NCI-H2171 treated with DMSO at 0.1 percent for 48 hours (cell line): ENCODE measurements at places on chromosomes 2 and 18.

DNA sequence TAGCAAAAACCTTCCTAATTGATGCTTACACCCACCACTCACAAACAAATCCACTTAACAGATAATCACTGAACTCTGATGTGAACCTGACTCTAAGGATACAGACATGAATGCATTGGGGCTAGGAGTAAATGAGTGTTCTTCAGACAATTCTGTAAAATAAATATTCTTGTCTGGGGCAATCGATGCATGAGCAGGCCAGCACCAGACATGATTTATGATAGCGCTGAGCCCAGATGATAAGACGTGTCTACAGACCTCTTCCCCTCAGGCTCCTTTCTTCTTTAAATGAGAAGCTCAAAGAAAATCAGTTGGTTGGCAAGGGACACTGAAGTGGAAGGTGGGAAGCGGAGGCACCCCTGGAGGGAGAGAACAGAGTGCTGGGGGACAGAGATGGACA is 27.3 kb upstream of the BIN1 start:
- DNase-seq, result no peak

- no peak for DNase-seq
Observed at GRCh38 chr2:107362993-107363392, 463.7 kb upstream of the RGPD4 start.

- no peak for DNase-seq
Observed at GRCh38 chr2:29057006-29057405, 17.3 kb downstream of the PCARE start.

- no peak for DNase-seq
Observed at GRCh38 chr18:13810950-13811485, 12.9 kb upstream of the MC5R start.

- DNase-seq, result no peak
Observed at GRCh38 chr2:80392441-80392840, 87.9 kb upstream of the LRRTM1 start.

DNA sequence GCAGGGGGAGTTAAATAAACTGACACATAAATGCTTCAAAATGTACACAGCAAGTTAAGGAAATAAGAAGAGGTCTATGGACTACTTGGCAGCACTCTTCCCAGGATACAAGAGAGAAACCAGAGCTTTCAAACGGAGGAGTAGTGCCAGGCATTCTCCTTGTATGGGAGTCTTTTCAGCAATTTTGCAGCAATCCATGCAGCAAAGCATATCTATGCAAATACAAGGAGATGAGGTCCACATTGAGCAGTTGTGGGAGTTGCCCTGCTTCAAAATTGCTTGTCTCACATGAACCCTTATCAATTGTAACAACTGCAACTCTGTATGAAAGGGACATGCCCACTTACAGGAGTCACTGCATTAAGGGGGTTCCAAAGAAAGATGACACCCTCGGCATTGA is 37.8 kb downstream of the SCN9A start:
- no peak for DNase-seq

- DNase-seq, result peak; percentile 20
Observed at GRCh38 chr2:197516393-197516761, 511 bp downstream of the MOB4 start.

- DNase-seq, result no peak
Observed at GRCh38 chr18:36374262-36374661, 76.7 kb downstream of the FHOD3 start.

- peak; percentile 51 for DNase-seq
Observed at GRCh38 chr2:101812226-101812625, 114.7 kb downstream of the MAP4K4 start.

DNA sequence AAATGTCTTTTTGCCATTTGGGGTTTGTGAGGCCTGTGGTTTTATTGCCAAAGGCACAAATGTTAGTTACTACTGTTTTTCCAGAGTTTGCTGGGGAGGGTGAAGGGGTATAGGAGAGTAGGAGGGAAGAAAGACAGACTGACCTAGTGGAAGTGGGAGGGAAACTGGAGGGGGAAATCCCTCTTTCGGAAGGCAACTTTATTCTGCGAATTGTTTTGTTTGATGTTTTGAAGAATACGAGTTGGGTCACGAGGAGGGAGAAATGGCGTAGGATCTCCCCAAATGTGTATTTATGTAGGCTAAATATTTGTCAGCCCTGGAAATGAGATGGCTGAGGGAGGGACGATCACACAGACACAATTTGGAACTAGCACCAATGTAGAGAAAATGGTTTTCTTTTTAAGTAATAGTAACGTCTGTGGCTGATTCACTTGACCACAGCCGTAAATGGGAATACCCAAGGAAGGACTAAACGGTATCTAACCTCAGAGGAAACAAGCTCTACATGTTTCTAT is 172.3 kb downstream of the ICOS start:
- no peak for DNase-seq

DNA sequence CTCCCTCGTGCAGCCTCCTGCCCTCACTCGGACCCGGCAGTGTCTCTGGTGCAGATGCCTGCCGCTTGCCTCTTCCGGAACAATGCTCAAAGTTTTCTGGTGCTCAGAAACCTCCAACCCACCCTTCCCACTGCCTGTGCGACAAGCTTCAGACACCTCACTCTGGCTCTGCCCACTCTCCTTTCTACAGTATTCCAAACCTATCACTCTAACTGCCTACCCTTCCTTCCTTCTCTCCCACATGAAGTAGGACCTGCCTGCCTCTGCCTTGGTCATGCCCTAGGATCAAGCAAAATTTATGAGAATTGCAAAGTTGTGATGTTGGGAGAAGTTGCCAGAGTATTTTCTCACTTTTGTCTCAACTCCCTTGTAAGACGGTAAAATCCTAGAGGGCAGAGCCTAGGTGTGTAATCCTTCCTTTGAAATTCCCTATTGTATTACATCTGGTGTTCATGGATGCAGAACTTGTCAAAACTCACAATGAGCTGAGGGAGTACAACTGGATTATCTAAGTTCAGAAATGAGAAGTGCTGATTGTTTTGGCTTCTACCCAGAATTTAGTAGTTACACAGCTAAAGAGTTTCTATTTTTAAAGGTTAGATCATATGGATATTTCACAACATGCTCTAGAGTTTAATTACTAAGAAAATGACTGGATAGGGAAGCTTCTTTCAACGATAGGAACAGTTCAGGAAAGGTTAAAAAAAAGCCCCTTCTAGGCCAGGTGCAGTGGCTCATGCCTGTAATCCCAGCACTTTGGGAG is 7.2 kb downstream of the NPC1 start:
- DNase-seq, result no peak

- DNase-seq, result no peak
Observed at GRCh38 chr2:38626326-38627035, 23.8 kb upstream of the HNRNPLL start.

DNA sequence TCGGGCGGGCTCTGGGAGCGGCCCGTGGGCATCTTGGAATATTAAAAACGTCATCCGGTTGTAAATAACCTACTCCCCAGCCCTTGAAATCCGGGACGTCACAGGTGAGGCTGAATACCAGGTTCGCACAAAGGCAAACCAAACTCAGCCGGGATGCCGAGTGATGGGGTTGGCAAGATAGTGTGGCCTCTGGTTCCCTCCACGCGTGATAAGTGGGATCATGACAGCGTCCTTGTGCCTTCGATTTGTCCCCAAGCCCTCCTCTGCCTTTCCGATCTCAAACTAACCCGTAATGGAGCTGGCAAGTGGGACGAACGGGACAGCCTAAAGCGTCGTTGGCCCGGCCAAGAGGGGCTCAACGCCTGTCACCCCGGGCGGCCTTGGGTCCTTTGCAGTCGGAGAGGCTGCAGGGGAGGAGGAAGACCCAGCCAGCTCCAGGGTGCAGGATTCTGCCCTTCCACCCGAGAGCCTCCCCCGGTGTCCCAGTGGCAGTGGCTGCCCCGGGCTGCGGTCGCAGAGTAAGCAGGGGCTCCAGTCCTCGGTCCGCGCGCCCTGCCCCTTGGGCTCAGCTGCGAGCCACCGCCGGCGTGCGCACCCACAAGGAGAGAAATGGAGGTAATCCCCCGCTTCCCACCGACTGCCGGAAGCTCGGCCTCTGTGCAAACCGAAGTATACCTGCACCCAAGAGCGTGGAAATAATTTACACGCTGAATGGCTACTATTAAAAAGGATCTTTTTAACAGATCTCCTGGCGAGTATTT is 13.4 kb upstream of the PAX3 start:
- no peak for DNase-seq

DNA sequence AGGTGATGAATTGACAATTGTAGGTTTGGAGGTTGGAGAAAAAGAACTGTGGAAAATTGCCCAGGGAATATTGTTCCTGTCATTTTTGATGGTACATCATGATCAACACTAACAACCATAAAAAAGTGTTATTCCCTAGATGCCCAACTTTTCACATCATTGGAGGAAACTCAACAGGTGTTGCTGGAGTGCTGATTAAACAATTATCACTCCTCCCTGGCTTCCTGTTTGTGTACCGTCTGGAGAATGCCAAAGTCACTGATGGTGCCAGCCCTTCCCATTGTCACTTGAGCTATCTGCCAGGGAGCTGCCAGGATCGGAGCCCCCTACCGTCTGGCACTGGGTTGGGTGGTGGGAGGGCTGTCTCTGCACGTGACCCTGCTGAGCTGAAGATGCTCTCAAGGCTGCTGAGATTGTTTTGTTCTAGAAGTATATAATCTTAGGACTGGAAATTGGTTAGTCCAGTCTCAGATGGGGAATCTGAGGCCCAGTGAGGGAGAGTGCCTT is 156.9 kb downstream of the PRKCE start:
- peak; percentile 78 for DNase-seq

DNA sequence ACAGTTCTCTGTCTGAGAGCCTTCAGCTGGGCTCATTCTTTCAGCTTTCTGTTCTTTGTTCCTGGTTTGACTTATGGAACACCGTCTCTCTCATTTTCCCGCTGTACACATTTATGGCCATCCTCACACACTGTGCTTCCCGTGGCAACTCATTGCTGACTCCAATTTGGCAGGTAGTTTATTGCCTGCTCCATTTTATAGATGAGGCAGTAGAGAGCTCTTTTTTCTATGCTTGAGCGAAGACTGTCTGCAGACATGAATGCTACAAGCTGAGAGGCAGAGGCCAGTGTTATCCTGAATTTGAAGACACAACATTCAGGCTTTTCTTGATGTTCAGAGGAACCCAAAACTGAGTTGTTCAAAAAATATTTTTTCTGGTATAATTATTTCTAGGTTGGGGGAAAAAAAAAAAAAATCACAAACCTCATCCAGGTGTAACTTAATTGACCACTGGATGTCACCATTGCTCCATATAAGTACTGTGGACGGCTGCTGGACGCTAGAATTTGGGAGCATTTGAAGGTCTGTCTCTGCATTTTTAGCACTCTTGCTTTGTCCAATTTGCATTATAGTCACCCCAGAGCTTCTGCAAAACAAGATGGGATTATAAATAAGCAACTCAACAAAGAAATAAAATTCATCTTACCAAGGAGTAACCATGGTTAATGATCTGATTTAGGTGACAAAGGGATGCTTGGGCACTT is 83.5 kb downstream of the HRH4 start:
- peak; percentile 58 for DNase-seq

GRCh38 chr18:57428221-57429150 is 6.7 kb upstream of the ONECUT2 start:
- DNase-seq, result no peak

- DNase-seq, result no peak
Observed at GRCh38 chr2:23903034-23903433, 23.9 kb downstream of the ATAD2B start.
